ENCODE measurements at places on chromosomes 7 and 10.

- no peak for DNase-seq
These were observed 153.5 kb upstream of the MTPN start for GRCh38 chr7:136130511-136131303.

DNA sequence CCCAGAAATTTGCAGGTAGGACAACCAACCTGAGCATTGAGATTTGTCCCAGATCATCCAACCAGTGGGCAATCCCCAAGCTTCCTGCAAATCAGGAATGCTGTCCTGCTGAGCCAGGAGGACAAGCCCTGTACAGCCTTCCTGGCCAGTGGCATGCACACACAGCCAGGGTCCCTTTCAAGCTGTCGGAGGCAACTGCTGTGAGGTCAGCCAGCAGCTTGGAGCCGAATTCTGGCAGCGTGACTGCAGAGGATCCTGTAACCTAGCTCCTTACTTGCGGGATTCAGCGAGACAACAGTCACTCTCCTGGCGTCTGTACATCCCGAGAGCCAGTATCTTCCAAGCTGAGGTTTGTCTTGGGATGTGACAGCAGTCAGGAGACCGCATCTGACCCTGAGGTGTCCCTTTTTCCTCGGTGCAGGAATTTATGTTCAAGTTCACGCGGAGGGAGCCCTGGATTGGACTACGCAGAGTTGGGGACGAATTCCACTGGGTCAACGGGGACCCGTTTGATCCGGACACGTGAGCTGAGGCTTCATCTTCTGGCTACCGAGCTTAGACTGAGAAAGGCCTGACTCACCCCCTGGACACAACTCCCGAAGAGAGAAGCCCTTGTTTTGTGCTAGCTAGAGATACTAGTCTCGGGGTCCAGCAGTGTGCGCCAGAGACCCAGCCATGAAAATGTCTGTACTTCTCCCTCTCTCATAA is 18.3 kb downstream of the CLEC2L start:
- no peak for DNase-seq

DNA sequence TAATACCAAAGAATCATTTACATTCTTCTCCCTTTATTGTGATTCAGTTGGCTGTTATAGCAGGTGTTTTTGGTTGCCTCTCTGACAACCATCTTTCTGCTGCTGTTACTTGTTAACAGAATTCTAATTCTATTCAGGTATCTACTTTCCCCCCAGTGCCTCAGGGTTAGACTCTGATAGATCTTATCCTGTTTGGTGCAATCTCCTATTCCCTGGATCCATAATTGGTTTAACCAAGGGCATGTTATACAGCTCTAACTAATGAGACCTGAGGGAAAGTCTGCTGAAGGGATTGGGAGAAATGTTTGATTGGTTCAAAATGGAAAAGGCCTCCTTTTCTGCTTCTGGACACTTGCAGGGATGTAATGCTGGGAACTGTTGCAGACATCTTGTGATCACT is 161.5 kb downstream of the GPR158 start:
- no peak for DNase-seq

DNA sequence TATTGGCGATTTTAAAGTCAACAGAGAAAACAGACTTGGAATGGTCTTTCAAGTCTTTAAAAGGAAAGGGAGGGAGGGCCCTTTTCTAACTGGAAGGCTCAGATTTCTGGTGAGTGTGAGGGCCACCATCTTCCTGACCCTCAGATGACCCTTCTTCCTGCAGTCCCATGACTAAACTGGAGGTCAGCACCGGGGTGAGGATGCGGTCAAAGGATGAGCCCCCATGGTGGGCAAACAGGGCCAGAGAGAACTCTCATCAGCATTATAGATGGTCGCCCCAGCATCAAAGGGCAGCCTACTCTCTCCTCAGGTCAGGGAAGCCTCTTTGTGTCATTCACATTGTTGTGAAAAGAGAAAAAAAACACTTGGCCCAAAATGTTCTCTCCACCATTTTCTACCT is 219.2 kb downstream of the LRMDA start:
- no peak for DNase-seq

DNA sequence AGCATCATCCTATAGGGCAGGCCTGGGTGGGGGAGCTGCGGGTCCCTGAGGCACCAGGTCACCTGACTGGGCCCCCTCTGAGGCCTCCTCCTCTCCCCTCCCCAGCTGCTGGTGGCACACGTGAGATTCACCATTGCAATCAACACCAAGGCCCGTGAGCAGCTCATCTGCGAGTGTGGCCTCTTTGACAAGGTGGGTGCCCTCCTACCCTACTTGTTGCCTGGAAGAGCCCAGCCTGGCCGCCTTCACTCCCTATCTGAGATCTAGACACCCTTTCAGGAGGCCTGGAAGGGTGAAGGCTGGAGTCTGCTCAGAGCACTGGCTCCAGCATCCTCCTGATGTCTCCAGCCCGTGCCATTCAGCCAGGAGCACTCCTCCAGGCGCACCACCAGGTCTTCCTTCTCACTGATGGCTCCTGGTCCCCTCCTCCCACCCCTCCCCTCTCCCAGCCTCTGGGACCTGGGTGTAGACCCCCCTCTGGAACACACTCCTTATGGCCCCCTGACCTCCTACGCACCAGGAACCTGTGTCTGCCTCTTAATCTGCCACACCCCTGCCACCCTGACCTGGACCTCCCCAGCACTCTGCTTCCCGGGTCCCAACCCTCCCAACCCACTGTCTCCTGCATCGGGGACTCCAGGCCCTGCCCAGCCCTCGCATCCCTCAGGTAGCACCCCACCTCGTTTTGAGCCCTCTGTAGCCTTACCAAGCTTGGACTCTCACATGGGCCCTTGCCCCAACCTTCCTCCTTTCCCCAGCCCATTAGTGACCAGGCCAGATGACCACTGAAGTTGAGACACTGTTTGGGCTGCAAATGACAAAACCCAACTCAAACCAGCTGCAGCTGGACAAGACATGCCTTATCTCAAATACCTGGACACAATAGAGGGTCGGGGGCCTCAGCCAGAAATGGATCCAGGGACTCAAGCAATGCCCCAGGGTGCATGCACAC is 67.5 kb downstream of the ALOX5 start:
- no peak for DNase-seq

GRCh38 chr10:74947781-74948401 is 121.5 kb downstream of the KAT6B start:
- DNase-seq = no peak

DNA sequence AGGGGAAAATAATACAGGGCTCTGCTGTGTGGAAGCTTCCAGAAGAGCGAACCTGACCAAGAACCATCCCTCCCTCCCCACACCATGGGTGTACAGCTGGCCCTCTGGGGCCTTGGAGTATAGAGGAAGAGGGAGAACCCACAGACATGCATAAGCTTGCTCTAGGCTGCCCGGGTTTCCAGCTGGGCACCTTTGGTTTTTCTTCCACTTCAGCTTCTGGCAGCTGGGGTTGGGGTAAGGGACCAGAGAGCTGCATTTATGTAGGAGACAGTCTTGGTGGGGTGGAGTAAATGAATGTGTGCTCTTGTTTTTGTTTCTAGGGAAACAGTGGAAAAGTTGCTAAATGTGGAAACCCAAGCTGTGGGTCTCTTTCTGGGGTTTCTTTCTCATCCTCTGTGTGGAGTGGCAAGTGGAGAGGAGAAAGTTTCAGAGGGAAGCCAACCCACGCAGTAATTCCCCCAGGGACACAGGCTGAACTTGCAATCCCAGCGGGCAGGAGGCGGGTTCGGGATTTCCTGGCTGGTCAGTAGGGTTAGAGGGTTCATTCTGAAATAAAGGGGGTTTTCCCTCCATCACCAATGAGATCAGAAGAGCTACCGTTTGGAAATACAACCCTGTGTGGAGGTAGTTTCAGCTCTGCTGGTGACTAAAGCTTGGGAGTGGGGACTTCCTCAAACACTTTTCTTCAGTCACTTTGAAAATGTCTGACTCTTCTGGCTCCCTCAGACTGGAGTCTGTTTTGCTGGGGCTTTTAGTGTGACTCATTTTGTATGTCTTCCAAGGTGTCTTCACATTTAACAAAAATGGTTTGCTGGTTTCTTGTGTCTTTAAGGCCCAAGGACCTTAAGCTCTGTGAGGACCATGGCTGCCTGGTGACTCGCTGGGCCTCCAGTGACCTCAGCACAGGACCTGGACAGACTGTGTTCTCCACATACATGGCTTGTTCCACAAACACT is 22.2 kb upstream of the SRGN start:
- no peak for DNase-seq

DNA sequence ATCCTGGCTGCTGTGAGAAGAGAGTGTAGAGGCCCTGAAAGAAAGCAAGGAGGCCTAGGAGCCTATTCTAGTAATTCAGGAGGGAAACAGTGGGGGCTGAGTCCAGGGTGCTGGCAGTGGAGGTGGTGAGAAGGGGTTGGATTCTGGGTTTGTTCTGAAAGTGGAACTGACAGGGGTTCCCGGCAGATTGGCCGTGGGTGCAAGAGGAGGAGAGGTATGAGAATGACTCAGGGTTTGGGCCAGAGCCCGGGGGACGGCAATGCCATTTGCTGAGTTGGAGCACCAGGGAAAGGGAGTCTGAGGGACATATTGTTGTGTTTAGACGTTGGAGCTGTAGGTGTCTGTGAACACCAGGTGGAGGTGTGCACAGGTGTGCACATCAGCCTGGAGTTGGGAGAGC is 38.5 kb downstream of the NPTX2 start:
- no peak for DNase-seq

DNA sequence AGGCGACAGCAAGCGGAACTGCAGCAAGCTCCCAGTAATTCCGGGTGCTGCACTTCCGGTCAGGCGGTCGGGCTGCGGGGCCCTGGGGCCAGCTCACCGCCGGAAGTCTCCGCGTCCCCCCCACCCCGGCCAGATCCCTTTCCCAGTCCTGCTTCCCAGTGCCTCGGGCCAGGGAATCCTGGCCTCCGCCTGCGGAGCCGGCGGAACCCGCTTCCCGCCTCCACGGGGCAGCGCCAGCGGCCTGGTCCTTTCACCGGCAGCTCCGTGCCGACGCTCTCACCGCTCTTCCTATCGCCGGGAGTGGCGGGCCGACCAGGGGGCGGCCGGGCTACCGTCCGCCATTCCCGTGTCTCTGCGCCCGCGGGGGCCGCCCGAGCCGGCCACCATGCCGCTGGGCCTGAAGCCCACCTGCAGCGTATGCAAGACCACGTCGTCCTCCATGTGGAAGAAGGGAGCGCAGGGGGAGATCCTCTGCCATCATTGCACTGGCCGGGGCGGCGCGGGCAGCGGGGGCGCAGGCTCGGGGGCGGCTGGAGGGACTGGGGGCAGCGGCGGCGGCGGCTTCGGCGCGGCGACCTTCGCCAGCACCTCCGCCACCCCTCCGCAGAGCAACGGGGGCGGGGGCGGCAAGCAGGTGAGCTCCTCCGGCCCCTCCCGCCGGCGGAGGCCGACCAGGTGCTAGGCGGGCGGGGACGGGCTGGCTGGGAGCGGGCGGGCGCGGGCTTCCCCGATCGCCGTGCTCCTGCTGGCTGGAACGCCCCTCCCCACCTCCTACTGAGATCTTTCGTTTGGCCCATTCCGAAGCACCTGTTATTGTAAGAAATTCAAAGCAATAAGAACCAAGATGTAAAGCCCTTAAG is at the start of gene GATAD1:
TSS of gene GATAD1 (plus strand) at position 138 of the 860 bp plus-strand sequence. CDS start at position 386, 248 bp downstream.
- DNase-seq = peak; percentile 65

DNA sequence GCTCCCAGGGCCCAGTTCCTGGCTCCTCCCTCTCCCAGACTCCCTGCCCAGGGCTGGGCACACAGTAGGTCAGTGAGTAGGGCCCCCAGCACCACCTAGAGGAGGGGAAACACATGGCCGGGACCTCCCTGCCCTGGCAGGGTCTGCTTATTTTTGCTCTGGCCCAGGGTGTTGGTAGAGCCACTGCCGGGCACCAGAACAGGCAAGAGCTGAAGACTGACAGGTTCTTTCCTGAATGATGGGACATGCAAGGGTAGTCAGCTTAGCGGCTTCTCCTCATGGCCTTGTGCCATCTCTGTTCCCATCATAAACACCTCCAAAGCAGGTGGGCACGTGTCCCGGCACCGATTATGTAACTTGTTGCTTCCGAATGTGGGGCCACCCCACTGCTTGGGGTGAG is 86.5 kb downstream of the NEURL1 start:
- DNase-seq = no peak

- DNase-seq = no peak
These were observed 45.9 kb downstream of the ASZ1 start for GRCh38 chr7:117381362-117381761.

DNA sequence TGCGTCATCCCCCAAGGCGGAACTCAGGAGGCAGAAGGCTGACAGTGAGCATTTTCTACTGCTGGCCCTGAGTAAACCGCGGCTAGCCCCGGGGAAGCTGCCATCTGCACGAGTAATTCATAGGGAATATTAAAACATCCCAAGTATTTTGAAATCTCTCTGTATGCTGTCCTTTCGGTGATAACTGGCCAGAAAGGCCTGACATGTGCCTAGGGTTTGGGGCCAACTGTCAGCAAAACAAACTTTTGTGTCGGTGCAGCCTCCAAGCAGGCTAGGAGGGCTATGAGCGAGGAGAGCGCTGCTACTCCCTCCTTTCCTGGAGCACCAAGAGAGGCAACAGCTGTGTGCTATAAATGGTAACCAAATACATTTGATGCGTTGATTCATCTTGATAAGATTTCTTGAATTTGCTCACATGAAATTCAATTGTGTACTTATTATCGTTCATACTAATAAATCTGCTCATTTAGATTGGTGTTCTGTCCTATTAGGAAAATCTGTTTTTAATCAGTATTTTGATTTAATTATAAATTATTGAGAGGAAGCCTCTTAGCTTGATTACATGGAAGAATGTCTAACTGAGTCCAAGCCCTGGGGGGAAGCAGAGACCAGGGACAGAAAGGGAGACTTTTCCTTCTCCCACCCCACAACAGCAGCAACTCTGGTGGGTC is 124.4 kb upstream of the NPS start:
- DNase-seq = no peak

GRCh38 chr10:48460182-48460581 is 144.7 kb downstream of the ARHGAP22 start:
- no peak for DNase-seq

GRCh38 chr7:83824214-83824613 is 175.3 kb upstream of the SEMA3E start:
- DNase-seq = no peak

DNA sequence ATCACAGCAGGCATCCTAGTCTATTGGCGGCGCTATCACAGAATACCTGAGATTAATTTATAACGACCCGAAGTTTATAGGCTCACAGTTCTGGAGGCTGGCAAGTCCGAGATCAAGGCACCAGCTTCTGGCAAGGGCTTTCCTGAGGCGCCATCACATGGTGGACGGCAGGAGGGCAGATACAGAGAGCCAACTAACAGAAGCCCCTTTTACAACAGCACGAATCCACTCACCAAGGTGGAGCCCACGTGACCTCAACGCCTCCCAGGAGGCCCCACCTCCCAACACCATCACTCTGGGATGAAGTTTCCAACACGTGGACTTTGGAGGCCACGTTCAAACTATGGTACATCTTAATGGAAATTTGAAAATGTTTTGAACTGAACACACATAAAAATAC is 255.3 kb downstream of the ELFN1 start:
- DNase-seq = no peak

DNA sequence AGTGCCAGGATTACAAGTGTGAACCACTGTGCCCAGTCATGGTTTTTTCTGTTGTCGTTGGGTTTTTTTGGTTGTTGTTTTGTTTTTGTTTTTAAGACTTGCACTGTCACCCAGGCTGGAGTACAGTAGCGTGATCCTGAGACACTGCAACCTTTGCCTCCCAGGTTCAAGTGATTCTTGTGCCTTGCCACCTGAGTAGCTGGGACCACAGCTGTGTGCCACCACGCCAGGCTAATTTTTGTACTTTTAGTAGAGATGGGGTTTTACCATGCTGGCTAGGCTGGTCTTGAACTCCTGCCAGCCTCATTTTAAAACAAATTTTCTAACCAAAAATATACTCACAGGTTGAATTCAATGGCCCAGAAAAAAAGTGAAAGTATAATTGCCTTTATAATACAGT is 174.1 kb downstream of the AHR start:
- DNase-seq = no peak

- DNase-seq = no peak
These were observed 23.2 kb downstream of the PILRA start for GRCh38 chr7:100396421-100396982.
